ENCODE measurements at places on chromosomes 4 and X. TPM values are rescaled to one million over a fixed set of nuclear protein-coding genes. Genes with fewer than 3 reads are reported as not detected.

- no peak for DNase-seq
These were observed 39.9 kb upstream of the FAM241A start for GRCh38 chr4:112105201-112105969.

DNA sequence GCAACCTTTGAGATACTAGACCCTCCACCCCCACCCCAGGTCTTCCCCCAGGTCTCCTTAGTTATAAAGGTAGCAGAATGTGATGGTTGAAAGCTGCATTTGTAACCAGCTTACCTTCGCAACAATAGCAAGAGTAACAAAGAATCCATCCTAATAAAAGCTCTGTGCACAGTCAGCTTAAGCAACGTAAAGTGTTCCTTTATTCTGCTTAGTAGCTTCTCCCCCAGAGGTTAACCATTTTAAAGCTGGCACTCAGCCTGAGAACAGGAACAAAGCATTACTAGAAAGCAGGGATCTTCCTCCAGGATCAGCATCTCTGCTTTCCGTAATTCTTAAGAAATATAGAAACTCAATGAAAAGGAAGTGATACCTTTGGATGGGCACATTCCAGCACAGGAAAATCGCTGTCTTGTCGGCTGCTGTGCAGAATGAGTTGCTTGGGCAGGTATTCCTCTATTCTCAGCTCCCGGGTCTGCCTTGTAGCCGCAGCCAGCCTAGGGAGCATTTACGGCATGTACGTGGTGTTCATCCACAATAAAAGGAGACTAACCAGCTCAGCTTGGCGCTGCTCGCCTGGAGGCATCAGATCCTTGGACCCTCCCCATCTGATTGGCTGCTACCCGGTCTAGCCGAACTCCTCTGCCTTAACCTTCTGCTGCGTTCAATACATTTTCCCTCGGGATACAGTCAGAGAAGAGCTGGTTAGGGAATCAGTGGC lies 113.0 kb upstream of the TLR3 start:
- DNase-seq: no peak

- DNase-seq: no peak
These were observed 6.4 kb upstream of the RHOH start for GRCh38 chr4:40190465-40190864.

- no peak for DNase-seq
These were observed 98.0 kb downstream of the NAA11 start for GRCh38 chr4:79227860-79228259.

- DNase-seq: no peak
These were observed 73.3 kb downstream of the PRPS1 start for GRCh38 chrX:107701493-107702121.

- DNase-seq: no peak
These were observed 73.2 kb upstream of the AMOT start for GRCh38 chrX:112913807-112914206.

- DNase-seq: no peak
These were observed 460.3 kb downstream of the MID1IP1 start for GRCh38 chrX:39261446-39262147.

MMRN1 gene
- total RNA-seq: 85.7 TPM

ATP2B3 gene
- 0.69 TPM for total RNA-seq
